Lung microvascular endothelial cell (primary cell): ENCODE measurements at places on chromosomes 6 and 20.
A peak's percentile ranks its signal among the peaks of the same experiment; 100 is the strongest.

DNA sequence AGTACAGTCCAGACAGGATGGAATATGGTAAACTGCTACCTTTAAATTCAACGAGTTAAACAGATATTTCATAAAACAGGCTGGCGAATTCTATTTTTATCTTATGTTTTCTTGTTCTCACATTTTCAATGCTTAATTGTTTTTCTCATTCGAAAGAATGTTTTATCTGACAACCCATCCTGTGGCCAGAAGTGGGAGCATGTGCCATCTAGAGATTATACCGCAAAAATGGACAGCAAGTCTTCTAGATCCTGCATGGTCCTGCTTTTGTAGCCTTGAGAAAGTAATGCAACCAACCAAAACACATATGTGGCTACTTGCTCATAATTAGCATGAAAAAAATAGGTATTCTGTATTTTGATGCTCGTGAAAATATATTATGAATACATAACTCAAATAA, 30.7 kb downstream of the TUBB2B start:
- DNase-seq, result no peak

DNA sequence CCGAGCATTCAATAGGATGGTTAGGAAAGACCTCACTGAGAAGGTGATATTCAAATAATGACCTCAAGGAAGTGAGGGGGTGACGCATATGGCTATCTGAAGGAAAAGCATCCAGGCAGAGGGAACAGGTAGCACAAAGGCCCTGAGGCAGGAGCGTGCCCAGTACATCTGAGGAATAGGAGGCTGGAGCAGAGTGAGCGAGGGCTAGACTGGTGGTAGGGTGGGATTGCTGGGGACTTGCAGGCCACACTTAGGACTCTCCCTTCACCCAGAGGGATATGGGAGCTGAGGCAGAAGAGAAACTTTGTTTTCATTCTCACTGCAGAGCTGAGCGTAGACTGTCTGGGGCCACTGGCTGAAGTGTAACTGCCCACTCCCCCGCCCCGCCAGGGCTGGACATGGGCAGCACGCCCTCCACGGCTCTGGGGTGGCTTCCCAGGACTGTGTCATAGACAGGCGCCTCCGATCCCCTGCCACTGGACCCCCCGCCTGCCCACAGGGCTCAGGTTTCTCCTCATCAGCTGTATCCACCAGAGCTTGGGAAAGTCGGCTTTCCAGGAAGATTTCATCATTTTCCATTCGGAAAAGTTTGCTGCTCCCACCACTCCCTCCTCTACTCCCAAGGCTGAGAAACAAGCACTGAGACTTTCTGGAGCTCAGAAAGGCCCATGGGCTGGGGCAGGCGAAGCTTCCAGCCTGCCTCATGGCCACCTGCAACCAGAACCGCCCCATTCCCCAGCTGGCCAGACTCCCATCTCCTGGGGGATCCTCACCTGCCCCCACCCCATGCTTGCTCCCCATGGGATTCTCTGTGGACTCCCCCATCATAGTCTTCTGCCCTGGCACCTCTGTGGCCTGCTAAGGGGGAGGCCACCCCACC, 142.6 kb downstream of the MRPL14 start:
- no peak for DNase-seq

- DNase-seq, result peak; percentile 63
Observed at GRCh38 chr6:139882234-139882633, 507.8 kb upstream of the CITED2 start.

DNA sequence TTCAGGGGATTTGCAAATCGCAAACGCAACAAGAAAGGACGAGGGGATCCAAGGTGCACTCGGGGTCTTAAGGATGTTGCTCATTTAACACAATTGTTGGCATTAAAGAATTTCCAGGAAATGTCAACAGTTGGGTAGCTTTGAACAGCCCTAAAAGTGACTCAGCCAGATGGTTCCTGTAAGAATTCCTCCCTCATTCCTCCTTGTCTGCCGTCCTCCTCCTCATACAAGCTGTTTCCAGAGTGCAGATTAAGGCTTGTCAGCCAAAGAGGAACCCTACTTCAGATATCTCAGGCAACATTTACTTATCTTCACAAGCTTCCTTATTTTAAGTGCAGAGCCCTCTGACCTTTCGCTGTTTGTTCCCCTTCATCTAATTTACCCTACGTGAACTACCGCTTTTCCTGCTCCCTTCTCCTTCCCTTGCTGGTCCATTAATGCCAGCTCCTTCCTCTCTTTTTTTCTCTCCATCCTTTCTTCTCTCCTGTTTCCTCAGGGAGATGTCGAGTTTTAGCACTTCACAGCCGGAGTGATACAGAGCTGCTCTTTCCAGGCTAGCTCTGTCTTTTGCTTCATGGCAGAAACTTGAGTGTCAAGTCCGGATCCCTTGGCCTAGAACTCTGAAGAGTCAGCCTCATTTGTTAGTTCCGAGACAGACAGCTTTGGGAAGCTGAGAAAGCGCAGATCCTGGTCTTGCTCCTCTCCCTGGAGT, 26.1 kb upstream of the TBC1D7 start:
- peak; percentile 72 for DNase-seq

DNA sequence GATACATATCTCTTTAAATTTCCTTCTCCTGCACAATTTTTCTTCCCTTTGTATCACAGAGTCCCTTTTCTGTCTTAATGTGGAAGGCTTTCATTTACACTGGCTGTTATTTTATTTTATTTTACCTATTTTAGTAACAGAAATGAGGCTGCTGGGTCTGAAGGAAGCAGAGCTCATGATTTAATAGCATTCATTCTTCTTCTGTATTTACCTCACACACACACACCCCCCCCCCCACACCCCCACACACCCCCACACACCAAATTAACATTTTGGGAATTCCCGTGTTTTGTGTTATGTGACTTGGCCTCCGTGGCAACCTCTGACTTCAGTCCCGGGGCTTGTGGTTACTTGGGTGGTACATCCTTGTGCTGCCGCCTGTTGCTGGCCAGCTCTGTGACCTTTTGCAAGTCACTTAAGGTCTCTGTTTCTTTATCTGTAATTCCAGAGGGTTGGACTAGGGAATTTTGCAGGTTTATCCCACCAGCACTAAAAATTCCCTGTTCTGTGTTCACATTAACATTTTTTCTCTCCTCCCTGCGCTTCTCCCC, 108.8 kb downstream of the TIAM2 start:
- no peak for DNase-seq

- DNase-seq, result no peak
Observed at GRCh38 chr20:38554986-38555385, 26.0 kb upstream of the ADIG start.

GRCh38 chr6:128657181-128657580, 136.8 kb upstream of the PTPRK start:
- DNase-seq, result no peak
